ENCODE measurements at places on chromosomes 12 and 14. TPM values are rescaled to one million over a fixed set of nuclear protein-coding genes. Genes with fewer than 3 reads are reported as not detected.

DNA sequence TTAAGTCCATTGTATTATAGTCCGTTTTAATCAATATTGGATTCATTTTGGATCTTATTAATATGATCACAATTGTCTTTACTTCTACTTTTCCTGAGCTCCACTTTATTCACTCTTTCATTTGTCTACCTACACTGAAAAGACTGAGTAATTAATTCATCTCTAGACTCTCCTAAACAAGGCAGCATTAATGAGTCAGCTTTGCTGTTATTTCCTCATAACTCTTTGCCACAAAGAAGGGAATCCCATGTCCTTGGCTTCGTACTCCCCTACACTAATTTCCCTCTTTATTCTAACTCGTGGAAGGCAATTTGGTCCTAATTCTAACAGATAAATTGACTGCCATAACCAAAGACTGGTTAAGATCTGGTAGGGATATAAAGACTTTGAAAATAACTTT lies 91.9 kb downstream of the ARMH4 start:
- DNase-seq = no peak

Gene CATSPERB
- 0.64 TPM for polyA plus RNA-seq

Gene SDR9C7
- polyA plus RNA-seq = 0.24 TPM

Gene RIN3
- polyA plus RNA-seq = 16.1 TPM

Gene GPD1
- 1.6 TPM for polyA plus RNA-seq

DNA sequence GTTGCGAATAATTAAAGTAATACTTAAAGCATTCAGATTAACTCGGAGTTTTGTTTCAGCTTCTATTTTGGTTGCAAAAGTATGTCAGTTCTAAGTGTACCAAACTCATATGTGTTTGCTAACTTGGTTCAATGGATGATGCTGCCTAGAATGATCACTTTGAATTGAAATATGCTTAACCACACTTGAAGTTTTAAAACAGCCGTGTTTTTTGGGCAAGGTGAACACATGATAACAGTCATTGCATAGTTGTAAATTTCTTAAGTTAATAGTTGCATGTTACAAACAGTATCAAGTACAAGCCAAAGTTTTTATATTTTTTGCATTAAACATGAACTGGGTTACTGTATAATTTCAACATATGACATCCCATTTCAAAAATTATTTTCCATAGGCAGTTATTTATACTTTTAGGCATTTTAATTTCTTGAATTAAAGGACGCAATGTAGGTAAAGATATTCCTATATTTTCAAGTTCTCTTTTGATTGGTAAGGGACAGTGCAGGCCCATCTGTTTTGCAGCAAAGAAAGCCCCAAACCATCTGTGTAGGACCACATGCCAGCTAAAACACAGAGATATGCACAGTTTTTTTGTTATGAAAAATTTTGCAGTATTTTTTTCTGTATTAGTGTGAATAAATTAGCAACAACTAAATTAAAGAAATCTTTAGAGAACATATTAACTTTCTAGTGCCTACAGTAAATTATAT lies 575.5 kb downstream of the PRKD1 start:
- no peak for DNase-seq

- no peak for DNase-seq
Measured at GRCh38 chr14:65237941-65238340, 135.6 kb upstream of the MAX start.

Gene PPP4R4
- polyA plus RNA-seq = 1.1 TPM

Gene SSTR1
- 1.9 TPM for polyA plus RNA-seq

All from right lung (tissue), 10 donors.